Mammary epithelial cell (primary cell): ENCODE measurements at places on chromosomes 2 and 18.

GRCh38 chr2:3267869-3268704 lies 109.5 kb downstream of the EIPR1 start:
- DNase-seq = no peak

DNA sequence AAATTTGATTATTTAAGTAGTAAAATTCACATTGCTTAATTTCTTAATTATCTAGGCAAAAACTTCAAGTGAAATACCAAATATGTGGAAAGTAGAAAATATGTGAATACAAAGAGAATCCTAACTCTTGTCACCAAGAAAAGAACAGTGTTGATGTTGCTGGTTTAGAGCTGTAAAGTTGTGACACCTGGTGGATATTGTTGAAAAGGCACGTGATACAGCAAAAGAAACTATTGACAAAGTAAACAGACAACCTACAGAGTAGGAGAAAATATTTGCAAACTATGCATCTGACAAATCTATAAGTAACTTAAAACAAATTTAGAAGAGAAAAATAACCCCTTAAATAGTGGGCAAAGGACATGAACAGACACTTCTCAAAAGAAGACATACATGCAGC lies 25.6 kb upstream of the ZC3H15 start:
- no peak for DNase-seq

DNA sequence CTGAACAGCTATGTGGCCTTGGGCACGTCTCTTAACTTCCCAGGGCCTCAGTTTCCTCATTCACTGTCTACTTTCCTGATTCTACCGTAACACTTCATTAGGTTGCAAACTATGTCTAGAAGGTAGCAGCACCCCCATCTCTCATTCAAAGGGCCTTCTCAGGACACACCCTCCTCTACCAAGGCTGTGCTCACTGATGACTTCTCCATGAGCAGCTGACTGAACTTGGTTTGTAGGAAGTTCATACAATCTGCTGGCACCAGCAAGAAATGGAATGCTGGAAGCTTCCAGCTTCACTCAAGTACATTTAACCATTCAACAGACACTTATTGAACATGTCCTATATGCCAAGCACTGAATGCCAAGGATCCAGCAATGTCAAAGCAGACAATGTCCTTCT lies 250.8 kb upstream of the CTAGE1 start:
- DNase-seq = no peak

DNA sequence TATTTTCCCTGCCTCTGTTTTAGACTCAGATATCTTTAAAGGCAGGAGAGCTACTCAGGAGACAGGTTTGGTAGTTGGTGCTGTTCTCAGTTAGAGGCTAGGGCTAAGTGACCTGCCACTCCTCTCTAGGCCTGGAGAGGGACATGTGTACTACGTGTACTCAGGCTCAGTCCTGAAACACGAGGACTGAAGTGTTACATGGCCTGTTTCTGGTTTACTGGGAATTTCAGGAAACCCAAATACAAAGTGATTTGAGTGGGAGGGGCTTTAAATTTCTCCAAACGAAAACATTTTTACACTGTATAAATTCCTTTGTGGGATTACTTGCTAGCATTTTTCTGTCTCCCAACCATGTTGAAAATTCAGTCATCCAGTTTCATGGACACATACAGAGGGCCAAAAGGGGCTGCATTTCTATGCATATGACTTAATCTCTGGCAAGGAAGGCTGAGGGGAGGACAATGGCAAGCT lies 343.3 kb downstream of the CYP26B1 start:
- no peak for DNase-seq

- no peak for DNase-seq
Measured at GRCh38 chr18:40035966-40036365, 1919.1 kb upstream of the PIK3C3 start.

DNA sequence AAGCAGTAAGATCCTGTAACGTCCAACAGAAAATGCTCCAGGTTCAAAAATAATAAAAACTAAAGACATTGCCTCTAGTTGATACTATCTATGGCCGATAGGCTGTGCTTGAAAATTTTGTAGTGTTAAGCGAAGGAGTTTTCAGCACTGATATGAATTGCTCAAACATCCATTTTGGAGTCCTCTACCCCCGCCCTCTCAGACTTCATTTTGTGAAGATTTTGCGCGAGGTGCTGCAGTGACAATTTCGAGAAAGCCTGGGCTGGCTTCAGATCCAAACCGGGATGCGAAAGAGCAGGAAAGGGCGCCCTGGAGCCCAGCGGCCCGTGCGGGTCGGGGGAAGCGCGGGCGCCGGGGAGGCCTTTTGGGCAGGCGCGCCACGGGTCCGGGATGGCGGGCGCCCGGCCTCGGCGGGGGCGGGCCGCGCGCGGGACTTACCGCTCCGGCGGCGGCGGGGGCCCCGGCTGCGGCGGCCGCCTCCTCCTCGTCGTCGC lies 1.8 kb downstream of the SP3 start:
- peak; percentile 69 for DNase-seq

DNA sequence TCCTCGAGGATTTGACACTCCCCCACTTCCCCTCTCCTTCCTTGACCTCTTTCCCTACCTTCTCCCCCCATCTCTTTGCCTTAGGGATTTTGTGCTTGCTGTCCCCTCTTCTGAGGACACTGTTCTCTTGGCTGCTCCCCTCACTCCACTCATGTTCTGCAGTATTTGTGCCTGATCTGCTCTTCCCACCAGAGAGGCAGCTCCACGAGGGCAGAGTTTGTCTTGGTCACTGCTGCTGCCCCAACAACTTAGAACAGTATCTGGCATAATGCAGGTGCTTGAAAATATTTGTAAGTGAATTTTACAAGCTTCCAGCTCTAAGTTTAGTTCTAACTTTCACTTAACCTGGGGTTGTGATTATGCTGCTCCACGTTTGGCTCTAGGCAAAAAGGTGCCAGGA lies 10.0 kb upstream of the WIPF1 start:
- no peak for DNase-seq

GRCh38 chr2:190717764-190718651 lies 69.1 kb downstream of the NAB1 start:
- DNase-seq = no peak

GRCh38 chr2:114880046-114880445 lies 437.6 kb downstream of the DPP10 start:
- no peak for DNase-seq

DNA sequence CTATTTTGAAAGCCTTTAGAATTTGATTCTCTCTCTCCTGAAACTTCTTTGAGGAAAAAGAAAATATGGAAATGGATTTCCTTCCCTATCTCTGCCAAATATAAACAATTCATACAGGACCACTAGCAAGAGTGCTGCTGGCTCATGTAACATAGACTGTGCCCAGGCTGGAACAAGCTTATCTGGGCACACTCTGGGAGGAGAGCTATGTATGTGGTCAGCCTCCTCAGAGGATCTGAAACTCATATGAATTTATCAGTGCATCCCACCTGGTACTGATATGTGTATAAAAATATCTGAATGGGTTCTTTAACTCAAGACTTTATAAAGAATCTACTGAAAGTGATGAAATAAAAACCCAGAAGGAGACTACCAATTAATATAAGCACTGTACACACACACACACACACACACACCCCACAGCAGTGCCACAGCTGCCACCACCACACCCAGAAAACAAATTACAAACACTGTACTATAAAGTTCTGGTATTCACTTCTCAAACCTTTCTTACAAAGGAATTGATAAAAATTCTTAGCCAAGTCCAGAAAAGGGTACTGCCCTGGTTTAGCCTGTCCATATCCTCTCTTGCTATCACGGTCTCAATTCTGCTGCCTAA lies 115.6 kb downstream of the IRS1 start:
- DNase-seq = no peak

DNA sequence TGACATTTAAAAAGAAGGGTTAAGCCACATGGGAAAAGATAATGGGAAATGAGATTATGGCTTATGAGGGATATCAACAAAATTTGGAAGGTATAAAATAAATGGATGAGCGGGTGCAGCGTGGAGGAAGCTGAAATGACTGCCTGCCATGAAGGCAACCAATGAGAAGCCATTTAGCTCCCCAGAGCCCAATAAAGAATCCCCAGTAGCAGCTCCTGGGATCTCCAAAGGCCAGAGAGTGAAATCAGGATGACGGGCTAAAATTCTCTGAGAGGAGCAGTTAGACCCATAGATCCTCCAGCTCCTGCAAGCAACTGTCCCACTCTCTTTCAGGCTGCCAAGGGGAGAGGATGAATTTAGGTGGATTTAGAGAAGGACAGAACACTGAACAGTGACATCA lies 12.9 kb upstream of the MAPRE3 start:
- no peak for DNase-seq

DNA sequence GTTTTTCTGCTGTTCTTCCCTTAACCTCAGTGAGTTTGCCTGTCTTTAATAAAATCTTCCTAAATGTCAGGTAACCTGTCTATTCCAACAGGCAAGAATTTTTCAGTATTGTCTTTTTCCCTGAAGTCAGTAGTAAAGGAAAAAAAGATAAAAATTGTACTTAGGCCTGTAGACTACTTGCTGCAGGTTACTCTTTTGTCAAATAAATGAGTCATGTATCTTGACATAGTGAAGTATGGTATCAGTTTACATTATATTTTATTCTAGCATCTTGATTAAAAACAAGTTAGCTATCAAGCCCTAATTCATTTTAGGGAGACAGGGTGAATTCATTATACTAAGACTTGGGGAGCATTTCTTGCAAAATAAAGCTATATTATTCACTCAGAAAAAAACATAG lies 59.8 kb downstream of the ITGA4 start:
- no peak for DNase-seq

- DNase-seq = no peak
Measured at GRCh38 chr2:4556135-4556896, 852.9 kb downstream of the DCDC2C start.

DNA sequence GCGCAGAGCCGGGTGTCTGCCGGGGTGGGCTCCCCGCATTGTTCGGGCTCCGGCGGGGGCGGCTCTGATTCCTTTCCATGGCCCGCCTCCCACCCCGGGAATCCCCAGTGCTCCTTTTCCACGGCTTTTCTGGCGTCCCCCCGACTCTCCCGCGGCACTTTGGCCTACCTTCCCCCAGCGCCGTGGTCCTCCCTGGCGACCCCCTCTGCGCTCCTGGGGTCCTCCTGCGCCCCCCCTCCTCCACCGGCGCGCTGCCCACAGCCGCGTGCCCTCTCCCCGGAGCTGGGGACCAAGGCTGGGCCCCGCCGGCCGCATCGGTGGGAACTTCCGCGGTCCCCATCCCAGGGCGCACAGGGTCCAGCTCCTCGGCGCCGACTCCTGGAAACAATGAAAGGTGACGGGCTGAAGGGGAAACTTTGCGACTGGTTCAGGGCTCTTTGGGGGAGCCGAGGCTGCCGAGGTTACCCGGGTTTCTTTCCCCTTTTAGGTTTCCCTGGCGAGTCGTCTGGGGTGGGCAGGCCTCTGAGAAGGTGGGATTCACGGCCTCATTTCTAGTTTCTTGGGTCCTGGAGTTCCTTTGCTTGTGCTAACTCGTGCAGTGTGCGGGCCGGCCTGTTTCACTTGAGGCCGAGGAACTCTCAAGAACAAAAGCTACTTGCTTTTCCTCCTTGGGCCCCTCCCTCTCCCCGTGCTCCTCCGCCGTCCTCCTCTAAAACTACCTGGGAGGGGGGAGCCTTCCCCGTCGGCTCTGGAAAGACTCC lies 2.2 kb downstream of the TGIF1 start:
- DNase-seq = peak; percentile 68

DNA sequence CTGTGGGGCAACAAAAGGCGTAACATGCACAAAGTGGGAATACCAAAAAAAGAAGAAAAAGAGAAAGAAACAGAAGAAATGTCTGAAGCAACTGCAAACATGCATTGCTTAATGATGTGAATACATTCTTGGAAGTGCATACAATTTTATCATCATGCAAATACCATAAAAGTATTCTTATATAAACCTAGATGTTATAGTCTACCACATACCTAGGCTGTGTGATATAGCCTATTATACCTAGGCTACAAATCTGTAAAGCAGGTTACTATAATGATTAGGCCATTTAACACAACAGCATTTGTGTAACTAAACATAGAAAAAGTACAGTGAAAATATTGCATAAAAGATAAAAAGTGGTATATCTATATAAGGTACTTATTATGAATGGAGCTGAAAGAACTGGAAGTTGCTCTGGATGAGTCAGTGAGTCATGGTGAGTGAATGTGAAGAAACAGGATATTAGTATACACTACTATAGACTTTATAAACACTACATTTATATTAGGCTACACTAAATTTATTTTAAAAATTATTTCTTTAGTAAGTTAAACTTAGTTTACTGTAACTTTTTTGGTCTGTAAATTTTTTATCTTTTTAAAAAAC lies 319.4 kb upstream of the KCNH7 start:
- peak; percentile 60 for DNase-seq

DNA sequence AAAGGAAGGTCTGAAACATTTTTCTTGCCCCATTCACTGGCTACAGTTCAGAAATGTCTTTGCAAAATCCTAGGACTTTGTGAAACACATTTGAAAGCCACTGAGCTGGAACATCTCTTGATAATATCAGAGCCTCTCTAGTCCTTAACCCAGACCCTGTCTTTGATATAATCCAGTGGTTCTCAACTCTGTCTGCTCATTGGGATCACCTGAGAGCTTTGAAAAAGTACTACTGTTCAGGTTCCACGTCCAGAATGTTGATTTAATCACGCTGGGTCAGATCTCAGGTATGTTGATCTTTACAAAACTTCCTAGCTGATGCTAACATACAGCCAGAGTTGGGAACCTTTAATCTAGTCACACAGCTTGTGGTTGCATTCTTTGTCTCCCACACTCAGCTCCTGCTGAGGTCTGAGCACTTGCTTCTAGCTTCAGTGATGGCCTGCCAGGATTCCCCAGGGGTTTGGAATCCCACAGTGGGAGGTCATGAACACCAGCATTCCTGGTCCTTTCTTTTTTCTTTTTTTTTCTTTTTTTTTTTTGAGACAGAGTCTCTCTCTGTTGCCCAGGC lies 262.7 kb downstream of the SETBP1 start:
- peak; percentile 63 for DNase-seq

DNA sequence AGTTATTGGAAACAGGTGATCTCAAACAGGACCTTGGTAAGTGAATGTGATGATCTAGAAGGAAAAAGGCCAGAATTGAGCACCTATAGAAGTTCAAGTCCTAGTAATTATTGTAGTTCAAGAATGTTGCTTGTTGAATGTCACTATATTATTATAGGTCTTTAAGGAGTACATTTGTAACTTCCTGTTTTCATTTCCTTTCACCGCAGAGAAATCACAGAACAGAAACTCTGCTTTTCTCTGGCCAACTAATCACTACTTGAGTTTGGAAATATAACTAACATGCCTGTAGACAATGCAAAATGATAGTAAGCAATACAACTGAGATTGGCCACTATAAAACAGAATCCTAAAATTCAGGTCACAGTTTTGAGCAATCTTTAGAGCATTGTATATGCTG lies 61.8 kb upstream of the EFEMP1 start:
- DNase-seq = no peak

- DNase-seq = peak; percentile 99
Measured at GRCh38 chr2:240433973-240434727, 1.3 kb upstream of the GPC1 start.

GRCh38 chr2:46704041-46704440 lies 211.6 kb downstream of the MCFD2 start:
- DNase-seq = no peak
